ENCODE measurements at places on chromosomes 7 and 10.

GRCh38 chr7:801940-802381 is 30.3 kb upstream of the SUN1 start:
- no peak for DNase-seq

- DNase-seq: no peak
Observed at GRCh38 chr7:36002900-36003299, 150.2 kb upstream of the EEPD1 start.

- DNase-seq: no peak
Observed at GRCh38 chr7:121744319-121744718, 128.6 kb upstream of the PTPRZ1 start.

DNA sequence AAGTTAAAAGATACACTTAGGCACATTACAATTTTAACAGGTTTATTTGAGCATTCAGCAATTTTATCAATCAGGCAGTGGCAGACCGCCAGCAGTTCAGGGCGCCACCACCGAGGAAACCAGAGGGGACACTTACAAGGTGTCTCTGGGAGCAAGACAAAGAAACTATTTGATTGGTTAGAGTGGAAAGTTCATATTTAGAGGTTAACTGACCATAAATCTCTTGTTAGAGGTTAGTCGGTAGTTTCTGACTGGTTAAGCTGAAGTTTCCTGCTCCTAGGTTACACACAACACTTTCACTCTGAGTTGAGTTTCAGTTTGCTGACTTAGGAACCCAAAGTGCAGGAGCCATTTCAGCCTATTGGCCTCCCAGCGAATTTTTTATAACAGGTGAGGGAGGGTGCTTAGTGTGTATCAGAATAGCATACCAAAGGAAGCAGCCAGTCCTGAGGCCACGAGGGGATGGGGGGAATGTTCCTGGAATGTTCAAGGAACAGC is 10.8 kb upstream of the PVRIG start:
- peak; percentile 30 for DNase-seq

- DNase-seq: no peak
Observed at GRCh38 chr7:120825576-120825975, 32.4 kb downstream of the TSPAN12 start.

- DNase-seq: no peak
Observed at GRCh38 chr7:139687980-139688632, 89.7 kb downstream of the HIPK2 start.

DNA sequence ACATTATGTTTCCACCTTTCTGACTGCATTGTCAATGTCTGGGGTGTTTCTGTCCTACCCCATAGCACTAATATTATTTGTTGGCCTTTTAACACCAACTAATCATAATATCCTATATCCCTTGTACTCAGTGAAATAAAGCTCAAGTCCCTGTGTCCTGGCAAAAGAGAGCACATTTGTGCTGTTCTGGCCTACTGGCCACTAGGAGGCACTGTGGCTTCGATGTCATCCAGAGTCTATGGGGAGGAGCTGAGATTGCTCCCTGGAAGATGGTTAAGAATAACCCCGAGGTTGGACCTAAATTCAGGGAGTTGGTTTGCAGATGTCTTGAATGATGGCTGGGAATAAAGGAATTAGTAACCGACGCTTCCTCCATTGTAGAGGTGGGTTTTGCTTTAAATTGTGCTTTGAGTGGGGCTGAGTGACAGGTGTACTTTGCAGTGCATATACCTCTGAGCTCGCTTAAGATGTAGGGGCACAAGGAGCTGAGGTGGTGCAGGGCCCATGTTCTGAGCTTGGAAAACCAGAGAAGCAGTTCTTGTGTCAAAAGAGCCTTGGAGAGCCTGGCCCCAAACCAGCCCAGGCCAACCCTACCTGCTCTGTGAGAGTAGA is 191.2 kb upstream of the PRSS1 start:
- DNase-seq: peak; percentile 55

GRCh38 chr7:55245271-55245723 is 119.8 kb upstream of the LANCL2 start:
- DNase-seq: no peak

- DNase-seq: no peak
Observed at GRCh38 chr7:114652041-114652440, 237.4 kb downstream of the FOXP2 start.

DNA sequence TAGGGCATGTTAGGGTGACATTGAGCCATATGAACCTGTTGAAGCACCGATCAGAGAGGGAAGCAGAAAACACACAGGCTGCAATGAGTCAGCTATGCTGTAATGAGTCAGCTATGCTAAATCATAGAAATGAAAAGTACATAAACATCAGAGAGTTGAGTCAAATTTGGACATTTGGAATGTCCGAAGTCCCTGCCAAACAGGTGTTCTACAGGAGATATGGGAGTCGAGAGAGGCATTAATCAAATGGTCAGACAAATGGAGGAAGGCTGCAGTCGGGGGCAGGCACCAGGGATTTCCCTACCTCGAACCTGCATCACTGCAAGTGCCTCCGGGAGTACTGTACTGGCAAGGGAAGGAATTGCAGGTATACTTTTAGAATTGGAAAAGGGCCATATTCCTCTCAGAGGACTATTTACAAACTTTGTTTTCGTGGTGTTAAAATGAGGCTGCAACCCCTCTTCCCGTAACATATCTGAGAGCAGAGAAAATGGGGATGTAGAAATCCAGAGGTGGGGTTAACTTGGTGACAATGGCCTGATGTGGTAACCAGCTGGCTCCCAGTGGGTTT is 8.8 kb upstream of the ZC3HAV1 start:
- peak; percentile 57 for DNase-seq

GRCh38 chr10:60799971-60800650 is 21.8 kb downstream of the CDK1 start:
- no peak for DNase-seq

GRCh38 chr7:83579740-83580139 is 69.2 kb downstream of the SEMA3E start:
- no peak for DNase-seq

GRCh38 chr10:77021966-77022490 is 615.6 kb downstream of the KCNMA1 start:
- DNase-seq: no peak

- DNase-seq: no peak
Observed at GRCh38 chr7:80181411-80181810, 46.8 kb downstream of the GNAI1 start.

DNA sequence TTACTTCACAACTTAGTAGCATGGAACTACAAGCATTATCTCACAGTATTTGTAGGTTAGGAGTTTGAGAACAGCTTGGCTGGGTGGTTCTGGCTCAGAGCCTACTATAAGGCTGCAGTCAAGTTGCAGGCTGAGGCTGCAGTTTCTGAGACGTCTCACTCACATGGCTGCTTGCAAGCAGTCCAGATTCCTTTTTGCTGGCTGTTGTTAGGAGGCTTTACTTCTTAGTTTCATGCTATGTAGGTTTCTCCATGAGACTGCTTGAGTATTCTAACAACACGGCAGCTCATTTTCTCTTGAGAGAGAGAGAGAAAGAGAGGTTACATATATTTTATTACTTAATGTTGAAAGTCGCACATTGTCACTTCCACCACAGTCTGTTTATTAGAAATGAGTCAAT is 1073.9 kb downstream of the NXPH1 start:
- no peak for DNase-seq

DNA sequence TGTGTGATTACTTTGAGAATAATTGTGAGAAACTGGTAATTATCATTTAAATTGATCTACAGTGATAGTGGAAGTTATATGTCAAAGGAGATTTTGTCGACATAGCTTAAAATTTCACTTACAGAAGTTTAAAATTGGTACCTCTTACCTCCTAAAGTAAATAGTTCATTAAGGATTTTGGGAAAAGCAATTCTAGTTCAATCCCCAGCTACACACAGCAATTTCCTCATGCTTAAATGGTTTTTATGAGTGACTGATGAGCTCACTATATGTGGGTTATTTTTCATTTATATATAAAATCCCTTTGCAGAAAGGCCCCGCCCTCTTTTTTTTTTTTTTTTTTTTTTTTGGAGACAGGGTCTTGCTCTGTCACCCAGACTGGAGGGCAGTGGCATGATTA is 12.7 kb downstream of the KMT2E start:
- DNase-seq: no peak

GRCh38 chr10:82278401-82279182 is 403.6 kb downstream of the NRG3 start:
- DNase-seq: no peak

DNA sequence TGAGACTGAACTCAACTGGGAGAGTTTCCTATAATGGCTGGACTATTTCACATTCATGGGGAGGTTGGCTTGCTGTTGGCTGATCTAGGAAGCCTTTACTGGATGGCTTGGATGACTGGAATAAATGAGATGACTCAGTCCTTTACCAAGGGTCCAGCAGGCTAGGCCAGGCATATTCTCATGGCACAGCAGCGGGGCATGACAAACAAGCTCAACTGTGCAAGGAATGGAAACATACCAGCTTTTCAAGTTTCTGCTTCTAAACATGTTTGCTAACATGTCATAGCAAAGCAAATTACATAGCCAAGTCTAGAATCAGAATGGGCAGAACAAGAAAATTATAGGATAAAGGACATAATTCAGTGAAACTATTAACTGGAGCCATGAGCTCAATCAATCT is 46.8 kb upstream of the CRTAC1 start:
- no peak for DNase-seq

- no peak for DNase-seq
Observed at GRCh38 chr10:14534152-14534551, 203.4 kb upstream of the FRMD4A start.

DNA sequence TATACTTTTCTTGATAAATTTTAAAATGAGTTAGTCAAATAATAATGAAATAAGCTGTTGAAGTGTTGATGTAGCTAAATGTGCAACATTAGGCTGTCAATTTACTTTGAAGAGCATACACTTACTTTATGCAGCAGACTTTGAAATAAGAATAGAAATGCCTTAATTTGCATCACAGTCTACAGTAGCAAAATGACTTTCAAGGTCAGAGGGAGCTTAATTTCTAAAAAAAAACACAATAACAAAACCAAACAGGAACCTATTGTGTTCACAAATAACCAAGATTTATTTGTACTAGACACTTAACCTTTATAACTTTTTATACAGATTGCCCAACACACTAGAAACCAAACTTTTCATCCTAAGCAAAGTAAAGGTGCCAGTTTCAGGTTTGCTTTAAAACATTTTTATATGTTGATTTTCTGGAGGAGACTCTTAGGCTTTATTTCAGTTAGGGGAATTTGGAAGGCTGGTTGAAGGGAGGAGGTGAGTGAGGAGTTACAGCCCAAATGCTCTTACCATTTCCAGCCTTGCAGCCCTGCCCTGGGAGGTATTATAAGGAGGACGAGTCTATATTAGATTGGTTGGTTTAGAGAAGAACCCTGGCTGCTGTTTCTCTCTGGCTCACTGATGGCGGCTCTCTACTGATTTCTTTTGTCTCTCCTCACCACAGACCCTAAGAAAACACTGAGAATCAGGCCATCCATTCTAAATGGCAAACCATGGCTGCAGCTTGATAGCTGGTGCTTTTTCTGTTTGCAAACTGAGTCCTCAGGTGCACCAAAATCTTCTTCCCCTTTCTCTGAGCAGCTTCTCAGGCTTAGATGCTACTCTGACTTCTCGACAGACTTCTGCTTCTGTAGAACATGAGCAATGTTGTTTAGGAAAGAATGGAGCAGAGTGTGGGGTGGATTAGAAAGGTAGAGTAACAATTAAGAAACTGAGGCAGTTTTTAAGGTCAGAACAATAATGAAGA is 55.2 kb upstream of the RPA3 start:
- no peak for DNase-seq

GRCh38 chr7:2357571-2357970 is 2.9 kb downstream of the EIF3B start:
- no peak for DNase-seq

GRCh38 chr10:102202386-102202785 is 23.7 kb upstream of the ELOVL3 start:
- no peak for DNase-seq

GRCh38 chr10:63236113-63236935 is 103.2 kb downstream of the NRBF2 start:
- DNase-seq: peak; percentile 66

DNA sequence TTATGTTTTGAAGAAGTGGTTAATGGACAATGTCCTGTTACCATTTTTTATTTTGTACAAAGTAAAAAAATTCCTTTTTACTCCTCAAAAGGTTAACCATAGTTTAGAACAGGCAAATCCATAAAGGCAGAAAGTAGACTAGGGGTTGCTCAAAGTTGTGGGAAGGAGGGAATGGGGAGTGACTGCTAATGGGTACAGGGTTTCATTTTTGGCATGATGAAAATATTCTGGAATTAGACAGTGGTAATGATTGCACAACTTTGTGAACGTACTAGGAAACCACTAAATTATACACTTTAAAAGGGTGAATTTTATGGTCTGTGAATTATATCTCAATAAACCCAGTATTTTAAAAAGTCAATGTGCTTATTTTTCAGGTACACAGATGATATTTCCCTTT is 35.4 kb upstream of the CDK14 start:
- DNase-seq: no peak

DNA sequence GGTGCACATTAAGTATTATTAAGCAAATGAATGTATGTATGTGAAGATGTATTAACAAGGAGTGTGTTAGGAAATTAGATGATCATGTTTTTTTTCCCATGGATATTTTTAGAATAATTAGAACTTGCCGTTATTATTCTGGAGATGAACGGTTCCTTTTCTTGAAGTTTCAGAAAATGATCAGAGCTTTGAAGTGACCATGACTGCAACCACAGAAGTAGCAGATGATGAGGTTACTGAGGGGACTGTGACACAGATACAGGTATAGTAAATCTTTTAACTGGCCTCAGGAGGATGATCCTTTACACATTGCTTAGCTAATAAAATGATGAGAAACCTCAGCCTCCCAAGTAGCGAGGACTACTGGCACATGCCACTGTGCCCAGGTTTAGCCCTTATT is 18.6 kb downstream of the DMTF1 start:
- DNase-seq: no peak

DNA sequence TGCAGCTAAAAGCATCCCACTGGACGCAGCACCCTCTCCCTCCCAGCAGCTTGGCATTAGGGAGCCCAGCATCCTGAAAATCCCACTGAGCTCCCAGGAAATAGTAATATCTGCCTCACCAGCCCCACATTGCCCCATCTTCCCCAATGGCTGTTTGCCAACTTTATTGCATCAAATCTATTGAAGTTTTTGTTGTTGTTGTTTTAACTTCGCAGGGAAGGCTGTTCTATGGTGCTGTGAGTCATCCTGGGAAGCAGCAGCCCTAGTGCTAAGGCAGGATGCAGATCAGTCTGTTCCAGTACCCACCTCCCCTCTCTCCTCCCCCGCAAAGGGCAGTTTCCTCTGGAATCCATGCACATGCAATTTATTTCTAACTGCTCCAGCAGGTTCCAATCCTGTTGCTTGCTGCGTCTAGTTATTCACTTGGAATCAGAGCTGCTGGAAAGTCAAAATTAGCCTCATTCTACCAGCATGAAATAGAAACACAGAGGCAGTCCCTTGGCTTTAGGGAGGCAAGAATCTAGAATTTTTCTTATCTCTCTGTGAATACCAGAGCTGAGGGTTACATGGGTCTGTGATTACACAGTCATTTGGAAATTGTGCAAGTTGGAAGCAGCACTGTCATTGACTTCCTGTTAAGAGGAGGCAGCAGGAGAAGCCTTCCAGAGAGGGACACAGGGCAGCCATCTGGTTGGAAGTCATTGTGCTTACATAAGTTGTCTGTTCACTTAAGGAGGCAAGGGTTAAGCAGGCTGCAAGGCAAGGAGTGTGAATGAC is 115.9 kb upstream of the CACUL1 start:
- no peak for DNase-seq
